ENCODE measurements at places on chromosomes 5 and 9. TPM values are rescaled to one million over a fixed set of nuclear protein-coding genes. Genes with fewer than 3 reads are reported as not detected.

The FOXD4L6 gene
- total RNA-seq = not detected

The ARL14EPL gene
- total RNA-seq = not detected

The QRFP gene
- total RNA-seq = not detected

The PGM5 gene
- 94.1 TPM for total RNA-seq

The SPAAR gene
- total RNA-seq = 4.9 TPM

DNA sequence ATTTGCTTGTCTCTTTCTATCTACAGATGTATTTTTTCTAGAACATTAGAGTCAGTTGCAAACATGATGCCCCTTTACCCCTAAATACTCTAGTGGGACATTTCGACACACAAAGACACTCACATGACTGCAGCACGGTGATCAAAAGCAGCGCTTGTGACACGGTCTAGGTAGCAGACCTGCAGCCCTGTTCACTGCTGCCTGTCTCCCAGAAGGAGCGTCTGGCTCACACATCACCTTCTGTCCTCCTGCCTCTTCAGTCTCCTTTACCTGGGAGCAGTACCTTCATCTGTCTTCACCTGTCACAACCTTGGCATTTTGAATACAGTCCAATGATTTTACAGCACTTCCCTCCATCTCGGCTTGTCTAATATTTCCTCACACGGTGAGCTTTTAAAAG lies 51.9 kb upstream of the SH3PXD2B start:
- H3K4me3 ChIP-seq = no peak overlapping the region
- no peaks in the 10 kb centered on the region for H3K27me3 ChIP-seq
- DNase-seq = no peak
- no peak overlapping the region for H3K27ac ChIP-seq

DNA sequence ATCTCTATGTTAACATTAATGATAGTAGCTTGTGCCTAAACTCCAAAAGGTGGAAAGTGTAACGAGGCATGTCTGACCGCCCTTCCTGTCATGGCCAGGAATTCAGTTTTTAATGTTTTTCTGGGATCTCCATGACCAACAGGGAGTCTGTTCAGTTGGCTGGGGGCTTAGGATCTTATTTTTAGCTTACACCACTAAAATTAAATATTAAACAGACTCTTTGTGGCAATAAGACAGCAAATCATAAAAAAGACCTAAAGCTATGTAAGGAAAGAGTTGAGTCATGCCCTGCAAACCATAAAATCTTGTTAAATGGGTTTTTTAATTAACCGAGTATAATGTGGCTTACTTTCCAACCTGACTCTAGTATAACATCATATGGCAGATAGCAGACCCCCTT lies 247.8 kb downstream of the DIRAS2 start:
- H3K4me3 ChIP-seq = no peak overlapping the region
- no peaks in the 10 kb centered on the region for H3K27me3 ChIP-seq
- no peak for DNase-seq
- no peaks in the 10 kb centered on the region for H3K36me3 ChIP-seq
- no peaks in the 10 kb centered on the region for H3K4me1 ChIP-seq
- no peak overlapping the region for H3K27ac ChIP-seq

- H3K27me3 ChIP-seq = no peaks in the 10 kb centered on the region
- no peak overlapping the region for H3K27ac ChIP-seq
- H3K4me3 ChIP-seq = no peak overlapping the region
- DNase-seq = no peak
Observed at GRCh38 chr9:86246752-86247161, 12.7 kb downstream of the C9orf153 start.

- DNase-seq = no peak
- H3K27ac ChIP-seq = peak overlapping the region; percentile 28
- no peaks in the 10 kb centered on the region for H3K36me3 ChIP-seq
- peaks cover 21% of the 10 kb centered on the region for H3K4me1 ChIP-seq
- H3K4me3 ChIP-seq = no peak overlapping the region
Observed at GRCh38 chr5:143308731-143309130, 94.8 kb downstream of the NR3C1 start.

GRCh38 chr5:610744-611730 lies 1.1 kb upstream of the CEP72 start:
- peak overlapping the region; percentile 88 for H3K4me3 ChIP-seq
- no peak overlapping the region for H3K27ac ChIP-seq
- peaks cover 16% of the 10 kb centered on the region for H3K4me1 ChIP-seq
- no peaks in the 10 kb centered on the region for H3K27me3 ChIP-seq
- no peaks in the 10 kb centered on the region for H3K36me3 ChIP-seq
- no peak for DNase-seq

DNA sequence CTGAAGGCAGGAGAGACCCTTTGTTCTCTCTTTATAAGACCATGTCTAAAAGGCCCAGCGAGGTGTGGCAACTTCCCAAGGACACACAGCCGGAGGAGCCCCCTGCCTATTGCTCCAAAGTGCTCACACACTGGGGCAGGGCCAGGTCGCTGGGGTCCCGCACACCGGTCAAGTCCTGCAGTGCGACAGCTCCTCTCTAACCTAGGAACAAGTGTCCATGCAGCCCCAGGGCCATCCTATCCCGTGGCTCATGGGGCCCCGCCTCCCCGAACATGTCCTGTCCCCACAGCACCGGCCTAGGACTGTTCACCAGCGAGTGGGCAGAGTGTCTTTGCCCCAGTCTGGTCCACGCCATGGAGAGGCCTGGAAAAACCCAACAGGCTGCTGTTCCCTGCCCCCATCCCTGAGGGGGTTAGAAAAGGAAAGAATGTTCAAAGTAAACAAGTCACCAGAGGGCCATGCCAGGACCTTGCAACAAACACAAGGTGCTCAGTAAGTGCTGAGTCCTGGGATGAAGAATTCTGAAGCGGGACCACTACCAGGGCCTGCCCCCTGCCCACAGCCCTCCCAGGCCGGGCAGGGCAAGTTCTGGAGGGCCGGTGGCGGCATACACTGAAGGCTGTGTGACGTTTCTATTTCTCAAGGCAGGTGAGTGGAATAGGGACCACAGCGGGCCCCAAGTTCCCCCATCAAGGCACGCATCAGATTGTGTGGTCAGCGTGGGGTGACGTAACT lies 938 bp downstream of the NINJ1 start:
- no peaks in the 10 kb centered on the region for H3K27me3 ChIP-seq
- H3K27ac ChIP-seq = peak overlapping the region; percentile 97
- H3K4me1 ChIP-seq = peaks cover 63% of the 10 kb centered on the region

GRCh38 chr5:111511831-111512374 lies 432 bp downstream of the STARD4 start:
- peaks cover 41% of the 10 kb centered on the region for H3K4me1 ChIP-seq
- no peaks in the 10 kb centered on the region for H3K36me3 ChIP-seq
- H3K4me3 ChIP-seq = peak overlapping the region; percentile 95
- peak overlapping the region; percentile 90 for H3K27ac ChIP-seq
- no peaks in the 10 kb centered on the region for H3K27me3 ChIP-seq
- DNase-seq = peak; percentile 9

- H3K36me3 ChIP-seq = no peaks in the 10 kb centered on the region
- H3K27ac ChIP-seq = no peak overlapping the region
- H3K27me3 ChIP-seq = no peaks in the 10 kb centered on the region
- DNase-seq = no peak
- peaks cover 13% of the 10 kb centered on the region for H3K4me1 ChIP-seq
- H3K4me3 ChIP-seq = peak overlapping the region; percentile 83
Observed at GRCh38 chr9:136244122-136244968, 1.3 kb downstream of the QSOX2 start.

DNA sequence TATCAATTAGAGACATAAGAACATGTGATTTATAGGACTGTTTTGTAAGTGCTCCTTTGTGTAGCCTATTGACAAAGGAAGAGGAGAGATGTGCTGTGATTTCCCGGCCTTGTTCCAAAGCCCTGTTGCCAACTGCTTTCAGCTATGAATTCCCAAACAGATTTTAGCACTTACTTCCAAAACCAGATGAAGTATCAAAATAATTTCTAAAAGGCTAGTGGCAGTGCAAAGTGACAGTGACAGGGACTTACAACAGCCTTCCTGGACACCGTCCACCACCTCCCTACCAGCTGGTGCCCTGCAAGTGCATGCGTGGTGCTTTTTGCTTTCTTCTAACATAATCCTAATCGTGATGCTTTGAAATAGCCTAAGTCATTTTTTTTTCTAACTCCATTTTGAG lies 254.1 kb upstream of the ACTBL2 start:
- DNase-seq = no peak
- no peak overlapping the region for H3K27ac ChIP-seq
- H3K4me3 ChIP-seq = no peak overlapping the region
